M059J (cell line): ENCODE measurements at places on chromosomes 16 and 17.

DNA sequence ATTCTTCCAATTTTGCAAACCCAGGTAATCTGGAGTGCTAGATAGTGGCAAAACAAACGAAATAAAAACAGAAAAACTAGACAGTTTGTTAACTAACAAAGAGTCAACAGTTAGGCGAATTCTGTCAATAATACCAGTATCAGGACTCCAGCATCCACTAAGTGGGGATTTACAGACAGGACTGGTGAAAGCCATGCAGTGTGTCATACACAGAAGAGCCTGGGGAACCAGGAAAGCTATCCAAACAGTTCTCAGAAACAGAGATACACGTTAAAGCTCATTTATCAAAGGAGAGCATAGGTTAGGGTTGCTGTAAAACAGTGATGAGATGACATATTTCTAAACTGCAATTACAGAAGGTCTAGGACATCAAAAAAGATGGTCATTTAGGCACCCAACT is 203.7 kb upstream of the KIF2B start:
- DNase-seq, result no peak

- DNase-seq, result peak; percentile 75
Measured at GRCh38 chr16:71882505-71883167, 1.3 kb downstream of the ZNF821 start.

- peak; percentile 98 for DNase-seq
Measured at GRCh38 chr17:933312-934073, 46.1 kb downstream of the NXN start.

DNA sequence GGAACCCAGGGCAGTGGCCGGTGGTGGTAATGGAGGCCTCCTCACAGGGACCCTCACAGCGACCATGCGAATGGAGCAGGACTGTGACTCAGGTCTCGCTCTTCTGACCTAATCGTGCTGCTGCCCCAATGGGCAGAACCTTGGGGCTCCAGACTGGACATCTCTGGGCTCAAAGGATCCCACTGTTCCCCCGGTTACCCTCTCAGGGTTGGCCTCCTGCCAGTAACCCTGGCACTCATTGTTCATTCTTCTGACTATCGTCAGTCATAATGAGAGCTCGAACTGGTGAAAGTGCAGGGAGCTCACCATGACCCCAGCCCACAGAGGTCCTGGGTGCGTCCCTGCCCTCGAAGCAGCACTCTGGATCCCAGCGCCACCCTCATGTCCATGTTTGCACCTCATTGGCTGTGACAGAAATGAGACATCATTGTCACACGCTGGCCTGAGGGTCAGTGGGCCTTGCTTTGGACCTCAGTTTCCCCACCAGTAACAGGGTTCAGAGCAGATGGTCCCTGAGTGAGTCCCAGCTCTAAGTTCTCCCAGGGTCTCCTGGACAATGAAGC is 4.0 kb upstream of the NPRL3 start:
- DNase-seq, result no peak

DNA sequence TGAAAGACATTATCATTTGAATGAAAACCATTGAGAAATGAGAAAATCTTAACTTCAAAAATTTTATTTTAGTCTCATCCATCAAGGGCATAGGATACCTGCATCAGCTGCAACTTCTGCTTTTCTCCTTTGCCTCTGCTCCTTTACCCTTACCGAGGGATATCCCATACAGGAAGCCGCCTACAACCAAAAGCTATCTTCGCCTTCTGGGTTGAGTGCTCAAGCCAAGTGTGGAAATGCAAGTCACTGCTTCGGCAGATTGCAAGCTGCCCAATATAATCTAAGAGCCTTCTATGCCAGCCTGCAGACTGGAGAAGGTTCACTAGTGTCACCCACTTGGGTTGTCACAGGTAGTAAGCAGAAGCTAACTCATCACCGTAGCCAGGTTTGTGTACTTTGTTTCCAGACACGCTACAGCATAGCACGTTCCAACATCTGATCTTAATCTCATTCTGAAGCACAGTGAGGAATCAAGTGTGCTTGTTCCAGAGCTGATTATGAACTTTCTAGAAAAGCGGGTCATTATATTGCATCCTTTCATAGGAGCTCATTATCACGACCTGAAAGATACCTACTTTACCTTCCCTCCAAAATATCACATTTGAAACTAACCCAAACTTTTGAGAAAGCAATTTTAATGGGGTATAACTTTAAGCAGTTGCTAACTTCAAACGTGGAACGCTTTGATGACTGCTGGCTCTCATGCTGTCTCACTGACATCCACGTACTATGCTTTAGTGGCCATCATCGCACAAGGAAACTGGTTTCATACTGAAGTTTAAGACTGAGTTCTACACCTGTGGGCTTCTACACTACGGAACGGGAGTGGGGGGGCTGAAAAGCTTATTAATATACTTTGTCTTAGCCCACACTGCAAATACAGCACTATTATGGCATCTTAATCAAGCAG is 8.0 kb upstream of the UNK start:
- peak; percentile 67 for DNase-seq

DNA sequence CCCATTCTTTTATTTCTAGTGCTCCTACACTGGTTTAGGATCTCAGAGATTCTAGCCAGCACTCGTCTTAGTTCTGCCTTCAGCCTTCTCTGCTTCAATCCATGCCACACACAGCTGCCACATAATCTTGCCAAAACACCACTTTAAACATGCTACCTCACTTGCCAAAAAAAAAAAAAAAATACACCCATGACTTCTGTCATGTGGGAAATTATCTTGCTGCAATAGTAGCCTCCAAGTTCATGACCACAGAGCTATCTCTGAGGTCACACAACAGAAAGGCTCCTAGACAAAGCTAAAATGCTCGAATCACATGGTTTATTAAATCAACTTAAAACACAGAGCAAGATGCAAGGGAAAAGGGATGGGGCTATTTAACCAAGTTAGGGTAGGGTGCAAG is 18.1 kb downstream of the FZD2 start:
- DNase-seq, result no peak

DNA sequence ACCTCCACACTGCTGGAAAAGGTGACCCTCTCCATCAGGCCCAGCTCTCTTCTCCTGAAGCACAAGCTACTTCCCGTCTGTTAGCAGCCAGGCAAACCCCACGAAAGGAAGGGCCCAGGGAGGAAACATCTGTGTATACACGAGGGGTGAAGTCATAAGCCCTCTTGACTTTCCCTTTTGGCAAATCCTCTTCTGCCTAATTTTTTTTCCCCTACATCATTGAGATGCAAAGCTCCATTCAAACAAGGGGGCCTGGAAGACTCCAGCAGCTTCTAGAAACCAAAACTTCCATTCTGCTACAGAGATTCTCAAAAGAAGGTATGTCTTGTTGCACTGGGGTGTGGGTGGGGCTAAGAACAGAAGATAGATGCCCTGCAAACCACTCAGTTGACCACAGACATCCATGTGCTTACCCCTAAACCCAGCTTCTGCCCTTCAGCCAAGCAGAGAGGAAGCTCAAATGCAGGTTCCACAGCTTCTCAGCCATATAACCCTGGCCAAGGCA is 145.6 kb upstream of the RCVRN start:
- DNase-seq, result no peak

DNA sequence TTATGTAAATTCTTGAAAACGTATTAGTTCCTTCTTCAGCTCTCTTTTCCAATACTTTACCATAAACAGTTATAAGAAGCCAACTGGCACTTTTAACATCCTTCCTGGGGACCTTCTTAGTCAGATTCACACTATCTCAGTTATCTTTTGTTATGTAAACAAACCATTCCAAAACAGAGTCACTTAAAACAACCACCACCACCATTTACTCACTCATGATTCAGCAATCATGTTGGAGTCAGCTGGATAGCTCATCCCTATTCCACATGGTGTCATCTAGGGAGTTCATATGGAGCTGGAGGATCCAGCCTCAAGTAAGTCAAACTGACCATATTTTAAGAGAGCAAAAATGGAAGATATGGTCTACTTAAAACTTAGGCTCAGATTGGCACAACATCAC is 240.3 kb upstream of the IRX3 start:
- DNase-seq, result peak; percentile 62

DNA sequence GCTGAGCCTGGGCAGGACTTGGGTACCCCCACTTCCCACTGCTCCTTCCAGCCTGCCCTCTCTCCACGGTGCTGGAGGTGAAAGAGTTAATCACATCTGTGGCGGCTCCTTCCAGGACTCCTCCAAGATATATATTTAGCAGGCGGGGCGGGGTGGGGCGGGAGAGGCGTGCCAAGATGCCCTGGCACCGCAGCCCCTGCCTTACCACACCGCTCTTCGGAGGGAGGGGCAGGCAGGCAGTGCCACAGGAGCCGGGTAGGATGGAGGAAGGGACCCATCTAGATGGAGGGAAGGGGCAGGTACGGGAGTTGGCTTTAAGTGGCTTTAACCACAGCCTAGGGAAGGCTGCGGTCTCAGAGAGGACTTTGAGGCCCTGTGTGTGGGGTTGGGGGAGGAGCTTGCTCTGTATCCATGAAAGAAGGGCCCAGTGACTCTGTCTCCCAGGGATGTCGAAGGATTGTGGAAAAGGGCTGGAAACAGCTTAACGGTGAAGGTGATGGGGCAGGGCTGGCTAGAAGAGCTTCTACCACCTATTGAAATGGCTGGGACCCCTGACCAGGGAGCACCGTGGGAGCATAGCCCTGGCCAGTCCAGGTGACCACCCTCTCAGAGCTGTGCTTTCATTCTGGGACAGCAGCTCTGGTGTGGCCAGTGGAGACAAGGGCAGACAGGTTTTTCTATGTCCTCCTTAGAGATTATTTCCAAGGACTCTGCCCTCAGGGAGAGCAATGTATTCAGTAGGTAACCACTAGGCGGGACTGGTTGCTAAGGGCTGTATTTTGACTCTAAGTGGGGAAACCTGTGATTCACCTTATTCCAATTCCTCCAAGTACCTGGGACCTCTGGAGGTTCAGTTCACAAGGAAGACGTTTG is 13.0 kb downstream of the GPR142 start:
- DNase-seq, result peak; percentile 66

GRCh38 chr17:53462393-53462811 is 360.3 kb upstream of the KIF2B start:
- peak; percentile 40 for DNase-seq

DNA sequence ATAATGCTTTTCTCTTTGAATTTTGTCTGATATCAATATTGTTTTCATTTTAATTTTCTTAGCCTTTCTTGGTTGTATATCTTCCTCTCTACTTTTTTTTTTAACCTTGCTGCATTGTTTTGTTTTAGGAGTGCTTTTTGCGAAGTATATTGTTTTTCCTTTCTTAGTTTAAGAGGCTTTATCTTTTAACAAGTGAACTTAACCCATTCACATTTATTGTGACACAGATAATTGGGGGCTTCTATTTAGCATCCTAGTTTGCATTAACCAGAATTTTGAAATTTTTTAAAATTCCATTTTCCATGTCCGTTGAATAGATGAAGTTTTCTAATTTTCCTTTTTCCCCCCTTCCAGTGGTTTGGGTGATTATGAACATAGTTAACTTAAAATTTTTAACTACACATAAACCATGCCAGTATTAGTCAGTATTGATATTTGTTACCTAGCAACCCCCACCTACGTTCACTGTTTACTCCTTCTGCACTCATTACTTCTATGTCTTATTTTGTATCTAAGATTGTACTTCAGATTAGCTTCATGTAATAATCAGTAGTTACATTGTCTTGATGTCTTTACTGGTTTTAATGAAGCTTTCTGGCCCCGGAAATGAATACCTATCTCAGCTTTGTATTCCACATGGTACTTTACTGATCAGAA is 44.4 kb downstream of the TNRC6A start:
- peak; percentile 13 for DNase-seq

- no peak for DNase-seq
Measured at GRCh38 chr16:75801307-75801706, 75.0 kb upstream of the CPHXL start.

GRCh38 chr17:57294101-57294500 is 37.8 kb downstream of the MSI2 start:
- DNase-seq, result no peak

DNA sequence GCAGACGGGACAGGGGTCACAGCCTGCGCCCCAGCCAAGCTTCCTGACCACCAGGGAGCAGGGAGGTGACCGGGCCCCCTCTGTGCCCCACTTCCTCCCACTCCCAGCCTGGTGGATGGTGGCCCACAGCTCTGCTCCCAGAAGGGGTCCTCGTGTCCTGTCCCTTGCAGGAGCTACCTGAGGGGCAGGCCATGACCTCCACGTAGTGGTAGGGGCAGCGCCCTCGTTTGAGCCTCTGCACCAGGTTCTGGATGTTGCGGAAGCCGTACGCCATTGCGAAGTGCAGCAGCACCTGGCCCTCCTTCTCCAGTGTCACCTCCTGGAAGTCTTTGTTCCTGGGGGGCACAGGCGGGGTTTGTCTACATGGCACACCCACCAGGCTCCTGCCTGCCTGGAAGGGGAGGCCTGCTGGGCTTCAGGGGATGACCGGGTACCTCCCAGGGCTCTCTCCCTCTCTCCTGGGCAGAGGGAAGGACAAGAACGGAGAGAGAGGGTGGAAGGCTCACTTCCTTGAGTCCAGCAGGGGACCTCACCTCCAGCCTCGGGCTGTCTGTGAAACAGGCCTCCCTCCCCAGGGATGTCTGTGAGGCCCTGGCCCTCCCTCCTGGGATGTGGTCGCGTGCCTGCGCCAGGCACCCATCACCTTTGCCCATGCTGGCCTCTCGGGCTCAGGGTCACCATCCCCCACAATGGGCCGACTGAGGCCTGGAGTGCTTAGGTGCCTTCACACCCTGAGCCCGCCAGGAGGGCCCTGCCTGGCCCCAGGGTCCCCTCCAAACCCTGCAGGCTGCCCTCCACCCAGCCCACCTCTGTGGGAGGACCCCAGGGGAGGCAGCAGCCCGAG is 4.0 kb downstream of the HAGHL start:
- DNase-seq, result no peak

DNA sequence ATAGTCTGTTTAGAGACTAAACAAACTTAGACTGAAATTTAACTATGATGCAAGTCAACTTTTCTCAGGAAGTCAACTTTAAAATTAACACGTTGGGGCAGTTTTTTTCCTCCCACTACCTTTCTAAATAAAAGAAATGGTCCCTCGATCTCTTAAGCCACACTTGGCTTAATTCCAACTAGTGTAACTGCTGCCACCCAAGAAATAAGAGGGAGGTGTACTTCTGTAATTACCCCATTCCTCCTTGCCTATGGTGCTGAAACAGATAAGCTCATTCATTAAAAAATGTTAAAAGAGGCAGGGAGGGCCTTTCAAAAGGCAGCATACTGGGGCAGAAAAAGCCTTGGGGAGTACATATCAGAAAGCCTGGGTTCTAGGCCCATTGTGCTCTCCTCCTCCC is 59.8 kb downstream of the NCOR1 start:
- no peak for DNase-seq

DNA sequence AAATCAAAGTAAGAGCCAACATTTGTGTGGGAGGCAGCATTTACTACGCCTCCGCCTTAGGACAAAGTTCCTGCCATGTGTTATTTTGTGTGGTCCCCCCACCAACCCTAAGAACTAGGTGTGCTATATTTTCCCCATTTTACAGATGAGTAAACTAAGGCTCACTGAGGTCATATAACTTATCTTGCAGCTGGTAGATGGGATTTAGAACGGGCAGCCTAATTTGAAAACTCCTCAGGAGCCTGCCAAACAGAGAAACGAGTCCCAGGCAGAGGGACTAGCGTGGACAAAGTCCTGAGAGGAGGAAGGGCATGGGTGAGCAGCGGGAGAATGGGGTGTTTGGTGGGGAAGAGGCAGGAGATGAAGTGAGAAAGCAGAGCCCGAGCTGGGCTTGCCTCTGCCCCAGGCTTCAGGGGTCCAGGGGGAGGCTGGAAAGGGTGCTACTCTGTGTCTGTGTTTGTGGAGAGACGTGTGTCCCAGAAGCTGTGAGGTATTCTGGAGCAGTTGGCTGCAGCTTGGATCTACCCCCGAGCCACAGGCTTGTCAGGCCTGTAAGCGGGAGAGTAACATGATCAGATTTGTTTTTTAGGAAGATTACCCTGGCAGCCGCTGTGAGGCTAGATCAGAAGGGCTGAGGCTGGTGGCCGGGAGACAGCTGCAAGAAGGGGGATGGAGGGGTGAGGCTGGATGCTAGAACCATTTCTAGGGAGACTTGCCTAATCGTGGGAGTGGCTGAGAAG is 5.0 kb downstream of the MLLT6 start:
- no peak for DNase-seq
